ENCODE measurements at places on chromosomes 1 and 21.

DNA sequence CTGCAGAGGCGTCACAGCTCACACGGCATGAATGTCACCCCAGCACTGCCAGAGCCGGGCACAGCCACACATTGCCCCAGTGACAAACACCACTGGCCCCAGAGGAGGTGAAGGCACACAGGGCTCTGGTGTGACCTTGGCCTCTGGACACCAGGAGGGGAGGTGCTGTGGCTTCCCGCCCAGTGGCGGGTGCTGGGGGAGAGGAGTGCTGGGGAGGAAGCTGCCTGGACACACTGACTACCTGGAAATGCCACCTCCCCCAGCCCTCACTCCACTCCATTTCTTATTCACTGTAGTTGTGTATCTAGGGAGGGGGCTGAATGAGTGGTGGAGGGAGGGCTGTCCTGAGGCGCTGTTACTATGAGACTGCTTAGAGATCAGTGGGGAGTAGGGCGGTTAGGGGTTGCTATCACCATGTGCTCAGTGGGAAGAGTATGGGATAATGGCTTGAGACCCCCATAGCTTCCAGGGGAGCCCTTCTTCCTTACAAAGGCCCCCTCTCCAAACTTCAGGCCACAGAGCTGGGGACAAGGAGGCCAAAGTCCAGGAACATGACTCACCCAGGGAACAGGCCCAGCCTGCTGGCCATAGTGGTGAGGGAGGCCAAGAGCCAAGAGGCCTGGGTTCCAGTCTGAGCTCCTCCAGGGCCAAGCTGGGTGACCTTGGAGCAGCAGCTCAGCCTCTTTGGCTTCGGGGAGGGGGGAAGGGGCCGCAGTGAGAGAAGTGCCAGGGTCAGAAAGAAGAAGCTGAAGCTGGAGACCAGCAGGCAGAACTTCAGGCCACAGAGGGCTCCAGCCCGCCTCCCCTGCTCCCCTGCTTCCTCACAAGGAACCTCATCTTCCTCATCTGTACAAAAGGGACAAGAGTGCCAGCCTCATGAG lies 40.1 kb downstream of the AHDC1 start:
- DNase-seq = no peak

DNA sequence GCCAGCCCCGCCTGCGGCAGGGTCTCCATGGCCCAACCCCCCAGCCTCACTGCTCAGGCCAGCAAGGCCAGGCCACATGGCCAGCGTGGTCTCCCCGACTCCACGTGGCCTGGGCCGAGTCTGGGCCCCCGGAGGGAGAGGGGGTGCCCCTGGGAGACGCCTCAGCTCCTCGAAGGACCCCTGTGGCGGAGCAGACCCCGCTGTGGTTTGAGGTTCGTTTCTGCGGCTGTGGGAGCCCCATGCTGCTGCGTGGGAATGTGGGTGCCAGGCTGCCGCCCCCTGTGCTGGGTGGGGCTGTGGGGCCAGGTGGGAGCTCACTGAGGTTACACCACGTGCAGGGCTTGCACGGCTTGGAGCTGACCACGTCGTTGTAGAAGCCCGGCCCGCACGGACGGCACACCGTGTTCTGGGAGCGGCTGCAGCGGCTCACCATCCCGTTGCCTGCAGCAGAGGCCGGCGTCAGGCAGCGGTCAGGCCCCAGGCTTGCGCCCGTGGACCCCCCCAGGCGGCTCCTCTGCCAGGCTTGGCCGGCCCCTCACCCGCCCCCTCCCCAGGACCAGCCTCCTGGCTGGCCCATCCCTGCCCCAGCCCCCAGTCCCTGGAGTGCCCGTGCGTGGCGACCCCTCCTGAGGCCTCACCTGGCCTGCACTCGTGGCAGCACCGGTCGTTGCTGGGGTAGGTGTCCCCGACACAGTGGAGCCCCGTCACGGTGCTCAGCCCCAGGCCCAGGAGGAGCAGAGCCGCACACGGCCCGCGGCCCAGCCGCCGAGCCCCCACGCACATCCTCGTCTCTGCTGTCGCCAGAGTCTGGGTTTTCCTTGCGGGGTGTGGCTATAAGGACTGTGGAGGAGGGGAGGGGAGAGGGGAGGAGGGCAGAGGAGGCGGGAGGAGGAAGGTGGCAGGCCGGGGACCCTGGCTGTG lies at the start of gene TNFRSF4:
TNFRSF4 (minus strand) TSS at position 809 of the 921 bp plus-strand sequence; CDS start at position 783, 26 bp downstream.
- no peak for DNase-seq

DNA sequence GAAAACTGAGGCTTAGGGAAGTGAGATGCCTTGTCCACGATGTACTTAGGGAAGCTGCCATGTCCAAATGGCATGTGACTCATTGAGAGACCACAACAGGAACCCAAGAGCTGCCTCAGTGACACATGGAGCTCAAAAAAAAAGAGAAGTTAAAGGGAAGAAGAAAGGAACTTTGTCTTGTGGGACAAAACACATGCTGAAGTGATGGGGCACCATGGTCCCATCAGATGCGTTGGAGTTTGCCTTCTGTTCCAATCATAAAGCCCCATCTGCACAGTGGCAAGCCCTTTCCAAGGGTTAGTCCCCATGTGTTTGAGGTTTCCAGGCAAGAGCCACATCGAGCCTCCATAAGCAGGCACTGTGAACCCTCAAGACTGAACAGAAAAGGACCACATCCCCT lies 8.0 kb downstream of the MED8 start:
- DNase-seq = no peak

- no peak for DNase-seq
Measured at GRCh38 chr1:172278478-172278877, 142.0 kb upstream of the C1orf105 start.

DNA sequence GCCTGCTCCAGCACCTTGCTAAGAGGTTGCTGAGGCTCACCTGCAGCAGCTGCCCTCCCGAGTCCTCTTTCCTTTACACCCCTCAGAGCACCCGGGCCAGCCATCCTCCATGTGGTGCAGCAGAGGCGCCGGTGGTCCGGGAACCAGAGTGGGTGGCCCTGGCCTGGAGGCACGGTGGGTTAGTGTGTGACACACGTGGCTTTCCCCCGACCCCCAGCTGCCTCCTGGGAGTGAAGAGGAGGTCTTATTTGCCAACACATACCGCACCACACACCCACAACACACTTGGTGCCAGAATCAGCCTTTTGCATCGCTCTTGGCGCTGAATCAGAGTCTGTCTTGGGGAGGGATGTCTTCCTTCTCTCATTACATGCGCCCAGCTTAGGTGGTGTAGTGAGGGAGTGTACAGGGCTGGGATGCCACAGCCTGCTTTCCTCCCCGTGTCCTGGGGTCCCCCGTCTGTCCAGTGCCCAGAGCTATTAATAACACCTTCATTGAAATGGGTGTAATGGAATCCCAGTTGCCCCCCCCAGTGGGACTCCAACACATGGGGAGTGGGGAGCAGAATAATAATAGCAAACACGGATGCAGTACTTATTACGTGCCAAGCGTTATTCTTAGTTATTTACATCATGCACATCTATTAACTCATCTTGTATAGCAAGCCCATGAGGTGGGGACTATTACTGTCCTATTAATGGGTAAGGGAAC lies 38.2 kb downstream of the MAPKAPK2 start:
- DNase-seq = no peak

- no peak for DNase-seq
Measured at GRCh38 chr1:19484338-19484797, 971 bp downstream of the CAPZB start.

DNA sequence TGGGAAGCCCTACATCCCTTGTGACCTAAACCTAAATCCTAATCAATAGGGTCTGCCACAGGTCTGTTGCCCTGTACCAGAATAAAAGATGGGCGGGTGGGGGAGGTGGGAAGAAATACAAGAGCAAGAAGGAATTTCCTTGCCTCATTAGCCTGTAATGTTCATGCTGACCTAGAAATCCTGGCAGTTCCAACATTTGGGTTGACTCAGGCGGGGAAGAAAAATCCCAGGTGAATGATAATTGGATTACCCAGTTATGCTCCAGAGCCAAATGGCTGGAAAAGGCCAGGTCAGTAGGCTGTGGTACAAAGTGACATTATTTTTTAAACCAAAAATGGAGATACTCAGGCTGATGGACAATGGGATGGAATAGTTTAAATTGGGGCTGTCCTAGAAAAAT lies 27.3 kb upstream of the A3GALT2 start:
- no peak for DNase-seq

GRCh38 chr1:115842948-115843347 lies 2.0 kb upstream of the NHLH2 start:
- DNase-seq = no peak

GRCh38 chr1:53628286-53628955 lies 110.5 kb downstream of the GLIS1 start:
- no peak for DNase-seq

DNA sequence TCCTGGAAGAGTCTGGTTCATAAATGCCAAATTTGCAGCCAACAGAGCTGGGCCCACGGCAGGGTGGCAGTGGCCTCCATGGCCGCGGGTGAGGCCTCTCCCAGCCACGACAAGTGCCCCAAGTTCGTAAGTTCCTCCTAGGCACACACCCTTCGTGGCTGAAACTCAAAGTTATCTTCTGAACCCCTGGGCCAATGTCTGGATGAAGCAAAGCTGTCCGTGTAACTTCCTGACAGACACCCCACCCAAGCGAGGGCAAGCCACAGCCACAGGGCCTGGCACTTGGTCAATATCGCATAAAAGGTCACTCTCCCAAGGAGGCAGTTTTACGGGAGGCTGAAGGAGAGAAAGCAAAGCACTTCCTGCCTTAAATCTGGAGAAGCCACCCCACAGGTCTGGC lies 27.8 kb upstream of the GPR153 start:
- no peak for DNase-seq

DNA sequence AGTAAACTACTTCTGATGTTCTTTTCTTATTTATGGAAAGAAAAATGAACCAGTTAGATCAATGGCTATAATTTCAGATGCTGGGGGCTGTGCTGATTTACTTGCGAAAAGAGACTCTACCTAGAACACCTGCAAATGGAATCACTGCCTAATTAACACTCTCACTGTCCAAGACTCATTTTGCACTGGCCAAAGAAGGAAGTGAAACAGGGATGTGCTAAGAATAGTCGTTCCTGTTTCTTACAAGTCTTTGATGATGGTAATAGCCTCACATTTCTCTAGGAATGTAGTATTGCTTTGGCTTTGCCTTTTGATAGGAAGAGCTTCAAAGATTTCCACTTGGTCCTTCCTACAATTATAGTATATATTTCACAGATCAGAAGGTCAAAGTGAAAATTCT lies 12.7 kb upstream of the TSNAX start:
- DNase-seq = no peak

GRCh38 chr21:15433091-15433490 lies 296.7 kb upstream of the USP25 start:
- no peak for DNase-seq

GRCh38 chr1:180415985-180416633 lies 86.3 kb downstream of the ACBD6 start:
- no peak for DNase-seq

DNA sequence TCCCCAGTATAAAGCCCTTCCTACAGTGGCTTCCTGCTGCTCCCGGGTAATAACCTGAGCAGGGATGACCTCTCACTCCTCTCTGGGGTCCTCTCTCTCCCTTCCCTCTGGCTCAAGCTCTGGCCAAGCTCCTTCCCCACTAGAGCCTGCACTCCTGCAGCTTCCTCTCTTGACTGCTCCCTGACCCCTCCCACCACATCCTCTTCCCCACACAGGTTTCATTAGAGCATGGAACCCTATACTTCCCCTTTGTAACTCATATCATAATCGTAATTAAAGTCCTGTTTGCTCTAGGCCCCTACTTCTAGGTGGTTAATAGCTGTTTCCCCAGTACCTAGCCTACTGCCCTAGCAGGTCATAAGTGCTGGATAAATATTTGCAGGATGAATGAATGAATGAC lies 146.2 kb downstream of the C1orf21 start:
- DNase-seq = no peak

- DNase-seq = no peak
Measured at GRCh38 chr1:106722466-106722865, 334.0 kb upstream of the PRMT6 start.

DNA sequence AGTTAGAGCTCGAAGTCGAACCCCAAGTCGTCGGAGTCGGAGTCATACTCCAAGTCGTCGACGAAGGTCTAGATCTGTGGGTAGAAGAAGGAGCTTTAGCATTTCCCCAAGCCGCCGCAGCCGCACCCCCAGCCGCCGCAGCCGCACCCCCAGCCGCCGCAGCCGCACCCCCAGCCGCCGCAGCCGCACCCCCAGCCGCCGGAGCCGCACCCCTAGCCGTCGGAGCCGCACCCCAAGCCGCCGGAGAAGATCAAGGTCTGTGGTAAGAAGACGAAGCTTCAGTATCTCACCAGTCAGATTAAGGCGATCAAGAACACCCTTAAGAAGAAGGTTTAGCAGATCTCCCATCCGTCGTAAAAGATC lies 12.1 kb downstream of the SON start:
- no peak for DNase-seq

GRCh38 chr1:174519844-174520243 lies 72.1 kb downstream of the GPR52 start:
- DNase-seq = no peak

GRCh38 chr1:83857103-83857502 lies 141.8 kb downstream of the TTLL7 start:
- no peak for DNase-seq

DNA sequence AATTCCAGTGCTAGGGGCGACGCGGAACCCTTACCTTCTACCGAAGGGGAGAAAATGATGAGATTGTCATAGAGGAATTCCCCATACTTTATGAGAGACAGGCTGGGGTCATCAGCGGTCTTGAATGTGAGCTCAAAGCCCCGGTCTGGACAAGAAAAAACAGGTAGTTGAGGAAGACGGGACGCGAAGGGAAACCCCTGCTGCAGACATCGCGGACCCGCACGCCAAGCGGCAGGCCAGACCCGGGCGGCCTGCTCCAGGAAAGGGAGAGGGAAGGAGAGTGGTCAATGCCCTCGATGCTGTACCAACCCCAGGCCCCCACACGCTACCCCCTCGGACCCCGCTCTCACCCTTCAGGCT lies 342 bp downstream of the DDOST start:
- DNase-seq = no peak

DNA sequence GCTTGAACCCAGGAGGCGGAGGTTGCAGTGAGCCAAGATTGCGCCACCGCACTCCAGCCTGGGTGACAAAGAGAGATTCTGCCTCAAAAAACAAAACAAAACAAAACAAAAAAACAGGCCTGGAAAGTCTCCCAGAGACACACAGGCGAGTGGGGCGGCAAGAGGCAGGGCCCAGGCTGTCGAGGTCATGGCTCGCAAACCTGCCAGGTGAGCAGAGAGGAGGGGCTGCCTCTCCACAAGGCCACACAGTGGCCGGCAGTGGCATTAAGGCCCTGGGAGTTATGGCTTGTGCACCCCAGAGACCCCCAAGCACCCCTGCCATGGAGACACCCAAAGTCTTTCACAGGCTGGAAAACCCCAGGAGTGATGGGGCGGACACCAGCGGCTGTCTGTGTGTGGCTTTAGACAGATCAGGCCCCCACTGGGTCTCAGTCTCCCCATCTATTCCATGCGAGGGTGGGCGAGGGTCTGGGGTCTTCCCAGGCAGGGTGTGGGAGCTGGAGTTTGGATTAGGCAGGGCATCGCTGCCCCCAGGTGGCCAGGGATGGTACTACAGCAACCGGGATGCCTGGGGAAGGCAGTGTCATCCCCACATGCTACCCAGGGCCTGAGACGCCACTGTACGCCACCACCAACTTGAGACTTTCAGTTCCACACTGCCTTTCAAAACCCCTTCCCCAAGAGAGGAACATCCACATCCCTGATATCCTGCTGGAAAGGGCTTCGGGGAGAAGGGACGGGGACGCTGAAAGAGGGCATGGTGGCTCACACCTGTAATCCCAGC lies 7.3 kb upstream of the CTRC start:
- DNase-seq = no peak

GRCh38 chr1:198121056-198121826 lies 35.6 kb upstream of the NEK7 start:
- no peak for DNase-seq

Data from right renal pelvis (tissue), 4 donors.